ENCODE measurements at places on chromosomes 16 and 17.

DNA sequence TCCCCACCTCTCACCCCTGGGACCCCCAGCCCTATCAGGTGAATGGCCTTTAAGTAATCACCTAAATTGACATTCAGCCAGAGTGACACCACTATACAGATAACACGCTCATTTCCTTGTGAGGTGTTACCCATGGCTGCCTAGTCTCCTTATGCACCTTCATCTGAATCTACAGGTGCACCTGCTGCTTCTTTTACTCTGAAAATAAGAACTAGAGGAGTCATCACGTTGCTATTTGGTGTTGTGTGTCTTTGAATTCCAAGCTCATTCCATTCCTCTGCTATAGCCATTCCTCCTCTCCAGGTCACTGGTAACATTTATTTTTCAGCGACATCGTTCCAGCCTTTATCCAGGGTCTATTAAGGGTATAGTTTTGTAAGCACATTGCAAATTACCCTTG lies 9.8 kb downstream of the LGALS9 start:
- no peak for DNase-seq

- no peak for DNase-seq
Observed at GRCh38 chr16:9503251-9503984, 412.0 kb downstream of the HAPSTR1 start.

- DNase-seq: no peak
Observed at GRCh38 chr17:8133399-8133798, 9.5 kb upstream of the HES7 start.

GRCh38 chr17:11308531-11308930 lies 67.5 kb downstream of the SHISA6 start:
- no peak for DNase-seq

GRCh38 chr16:63315229-63315628 lies 1279.0 kb upstream of the CDH8 start:
- no peak for DNase-seq

DNA sequence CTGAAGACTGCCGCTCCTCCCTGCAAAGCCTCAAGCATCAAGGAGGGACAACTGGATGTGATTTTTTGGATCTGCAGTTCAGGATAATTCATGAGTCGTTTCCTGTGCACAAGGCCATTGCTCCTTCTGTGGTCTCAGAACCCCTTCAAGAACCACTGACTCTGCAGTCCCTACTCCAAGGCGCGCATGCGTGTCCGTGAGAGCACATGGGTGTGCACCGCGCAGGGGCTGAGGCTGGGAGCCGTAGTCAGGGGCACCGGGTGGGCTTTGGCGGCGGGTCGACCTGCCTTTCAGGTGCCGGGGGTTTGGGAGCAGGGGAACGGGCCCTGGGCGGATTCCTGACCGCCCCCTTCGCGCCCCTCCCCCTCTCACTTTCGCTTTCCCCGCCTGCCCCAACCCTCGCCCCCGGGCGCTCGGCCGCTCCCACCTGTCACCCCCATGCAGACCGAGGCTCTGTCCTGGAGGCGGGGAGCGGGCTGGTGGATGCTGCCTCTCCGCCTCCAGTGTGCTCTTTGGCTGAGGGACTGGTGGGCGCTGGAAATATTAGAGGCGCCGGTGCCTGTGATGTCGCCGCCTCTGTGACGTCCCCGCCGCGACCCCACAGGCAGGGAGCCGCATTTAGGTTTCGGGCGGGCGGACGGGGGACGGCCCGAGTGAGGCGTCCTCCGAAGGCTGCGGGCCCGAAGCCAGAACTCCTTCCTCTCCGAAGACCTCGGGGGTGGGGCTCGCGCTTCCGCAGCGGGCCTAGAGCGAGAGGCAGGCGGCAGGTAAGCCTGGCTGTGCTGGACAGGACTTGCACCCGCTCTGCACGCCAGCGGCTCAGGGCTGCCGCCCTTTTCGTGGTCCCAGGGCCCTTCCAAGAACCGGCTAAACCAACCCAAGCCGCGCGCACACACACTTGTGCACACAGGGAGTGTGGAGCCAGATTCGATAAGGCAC lies at the start of gene SPATA32:
Gene SPATA32 (minus strand): TSS at position 518 of the 939 bp plus-strand sequence. CDS start 78 bp downstream, at position 440.
- DNase-seq: no peak

DNA sequence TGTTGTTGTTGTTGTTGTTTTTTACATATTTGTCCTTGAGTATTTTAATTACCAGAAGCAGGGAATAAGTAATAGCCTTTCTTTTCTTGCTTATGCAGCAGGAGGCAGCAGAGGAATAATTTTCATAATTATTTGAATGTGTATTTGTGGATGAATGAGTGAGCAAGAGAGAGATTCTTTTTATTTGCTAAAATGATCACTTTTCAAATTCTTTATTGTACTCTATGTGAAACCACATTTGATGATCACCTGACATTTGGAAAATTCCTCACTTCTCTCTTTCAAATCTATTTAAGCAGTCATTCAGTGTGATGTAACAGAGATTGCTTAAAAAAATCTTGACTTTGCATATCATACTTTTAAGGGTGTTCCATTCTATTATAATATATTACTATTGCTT lies 223.6 kb downstream of the BCAS3 start:
- no peak for DNase-seq

- no peak for DNase-seq
Observed at GRCh38 chr16:4097826-4098240, 18.4 kb downstream of the ADCY9 start.

- no peak for DNase-seq
Observed at GRCh38 chr17:83135692-83136091, 56.3 kb downstream of the METRNL start.

DNA sequence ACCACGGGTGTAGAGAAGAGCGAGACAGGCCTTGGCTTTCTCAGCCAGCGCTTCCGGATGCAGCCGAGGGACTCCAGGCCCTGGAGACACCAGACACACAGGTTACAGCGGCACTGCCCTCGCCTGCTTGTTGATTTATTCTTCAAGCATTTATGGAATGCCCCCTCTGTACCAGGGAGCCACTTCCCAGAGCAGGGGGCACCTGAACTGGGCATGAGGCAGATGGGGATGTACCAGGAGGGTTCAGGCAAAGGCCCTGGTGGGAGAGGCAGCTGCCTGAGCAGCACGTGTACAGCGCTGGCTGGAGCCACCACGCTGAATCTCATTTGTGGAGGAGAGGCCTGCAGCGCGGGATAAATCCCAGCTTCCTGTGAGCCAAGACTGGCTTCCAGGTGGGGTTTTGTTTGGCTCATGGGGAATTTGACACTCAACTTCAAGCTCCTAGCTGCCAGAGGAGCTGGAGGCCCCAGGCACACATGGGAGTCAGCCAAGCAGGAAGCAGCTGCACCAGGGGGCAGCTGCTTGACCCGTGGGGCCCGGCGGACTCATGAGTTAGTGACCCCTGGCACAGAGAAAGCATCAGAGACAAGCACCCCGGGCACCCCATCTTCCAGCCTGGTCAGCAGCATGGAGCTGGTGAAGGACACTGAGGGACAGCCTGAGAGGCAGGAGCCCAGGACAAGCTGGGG lies 59.7 kb downstream of the IL21R start:
- DNase-seq: no peak

- DNase-seq: peak; percentile 73
Observed at GRCh38 chr17:7833795-7834541, at the start of gene KDM6B. Gene KDM6B (plus strand): TSS chr17:7834217. CDS start chr17:7845555, 11,338 bp downstream.

GRCh38 chr16:13110124-13110796 lies 208.9 kb downstream of the SHISA9 start:
- no peak for DNase-seq

- DNase-seq: no peak
Observed at GRCh38 chr16:71637398-71637797, 11.4 kb downstream of the MARVELD3 start.

Data from stimulated activated CD8-positive, alpha-beta memory T cell treated with anti-CD3 and anti-CD28 coated beads, Interleukin-7, amount 100 ng/mL, for 1 hour (primary cell).